SK-N-MC (cell line): ENCODE measurements at places on chromosomes 6 and 20.

GRCh38 chr20:44961870-44962267 lies 1.7 kb upstream of the TOMM34 start:
- DNase-seq, result no peak

GRCh38 chr20:41897708-41898107 lies 279.5 kb upstream of the CHD6 start:
- no peak for DNase-seq

GRCh38 chr20:43682446-43682845 lies 15.5 kb downstream of the MYBL2 start:
- DNase-seq, result no peak

- DNase-seq, result peak; percentile 55
These were observed 117.4 kb downstream of the ZFAND3 start for GRCh38 chr6:37936906-37937305.

GRCh38 chr6:152897807-152898399 lies 84.9 kb downstream of the FBXO5 start:
- DNase-seq, result no peak
